Heart left ventricle (tissue), 16 donors: ENCODE measurements at places on chromosomes 13 and 19. TPM values are rescaled to one million over a fixed set of nuclear protein-coding genes. Genes with fewer than 3 reads are reported as not detected.

SIGLEC9 gene
- 2.0 TPM for polyA plus RNA-seq

DNA sequence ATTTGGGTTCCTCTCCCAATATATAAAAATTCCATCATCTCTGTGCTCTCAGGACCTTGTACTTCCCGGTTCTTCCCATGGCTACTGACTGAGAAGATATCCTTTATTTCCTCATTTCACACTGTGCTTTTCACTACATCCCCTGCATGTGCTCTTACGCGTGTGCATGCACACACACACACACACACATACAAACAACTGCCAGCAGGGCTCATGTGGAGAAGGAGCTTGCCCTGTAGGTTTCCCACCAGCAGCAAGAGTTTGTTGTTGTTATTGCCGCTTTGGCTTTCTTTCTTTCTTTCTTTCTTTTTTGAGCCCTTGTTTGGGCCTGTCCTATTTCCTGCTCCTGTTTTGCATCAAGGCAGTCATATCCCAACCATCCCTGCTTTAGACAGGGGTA lies 43.6 kb downstream of the TEX26 start:
- no peak for DNase-seq

GRCh38 chr19:17107546-17108452 lies 32.2 kb downstream of the MYO9B start:
- peak; percentile 89 for DNase-seq

PDE4C gene
- 4.6 TPM for polyA plus RNA-seq

DNA sequence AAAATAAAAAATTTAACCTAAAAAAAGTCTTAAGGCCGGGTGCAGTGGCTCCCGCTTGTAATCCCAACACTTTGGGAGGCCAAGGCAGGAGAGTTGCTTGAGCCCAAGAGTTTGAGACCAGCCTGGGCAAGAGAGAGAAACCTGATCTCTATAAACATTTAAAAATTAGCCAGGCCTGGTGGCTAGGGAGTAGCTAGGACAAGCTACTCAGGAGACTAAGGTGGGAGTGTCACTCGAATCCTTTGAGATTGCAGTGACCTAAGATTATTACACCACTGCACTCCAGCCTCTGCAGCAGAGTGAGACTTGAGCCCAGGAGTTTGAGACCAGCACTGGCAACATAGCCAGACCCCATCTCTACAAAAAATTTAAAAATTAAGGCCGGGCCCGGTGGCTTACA lies 1.1 kb downstream of the CCDC97 start:
- DNase-seq: no peak

CLEC4M gene
- polyA plus RNA-seq: not detected

EBI3 gene
- 0.88 TPM for polyA plus RNA-seq

DNA sequence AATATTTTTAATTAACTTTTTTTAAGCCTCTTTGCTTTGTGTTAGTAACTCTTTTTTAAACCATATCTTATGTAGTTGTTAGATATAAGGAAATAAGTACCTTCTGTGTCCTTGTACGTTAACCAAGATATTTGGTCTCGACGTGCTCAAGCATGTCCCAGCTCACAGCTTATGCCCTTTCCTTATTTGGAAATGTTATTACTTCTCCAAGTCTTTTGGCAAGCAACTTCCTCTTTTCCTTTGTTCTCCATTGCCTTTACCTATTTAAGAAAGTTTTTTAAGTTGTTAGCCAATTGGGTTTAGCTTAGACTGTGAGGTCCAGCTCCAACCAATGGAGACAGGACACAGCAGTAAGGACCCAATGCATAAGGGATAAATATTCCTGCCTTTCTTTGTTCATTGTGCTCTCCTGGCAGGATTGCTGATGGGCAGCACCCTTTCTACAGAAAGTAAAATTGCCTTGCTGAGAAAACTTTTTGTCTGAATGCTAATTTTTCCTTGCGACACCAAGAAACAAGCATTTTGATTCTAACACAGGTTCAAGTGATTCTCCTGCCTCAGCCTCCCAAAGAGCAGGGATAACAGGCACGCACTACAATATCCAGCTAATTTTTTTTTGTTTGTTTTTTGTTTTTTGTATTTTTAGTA lies 5.2 kb downstream of the DKKL1 start:
- DNase-seq: no peak

DNA sequence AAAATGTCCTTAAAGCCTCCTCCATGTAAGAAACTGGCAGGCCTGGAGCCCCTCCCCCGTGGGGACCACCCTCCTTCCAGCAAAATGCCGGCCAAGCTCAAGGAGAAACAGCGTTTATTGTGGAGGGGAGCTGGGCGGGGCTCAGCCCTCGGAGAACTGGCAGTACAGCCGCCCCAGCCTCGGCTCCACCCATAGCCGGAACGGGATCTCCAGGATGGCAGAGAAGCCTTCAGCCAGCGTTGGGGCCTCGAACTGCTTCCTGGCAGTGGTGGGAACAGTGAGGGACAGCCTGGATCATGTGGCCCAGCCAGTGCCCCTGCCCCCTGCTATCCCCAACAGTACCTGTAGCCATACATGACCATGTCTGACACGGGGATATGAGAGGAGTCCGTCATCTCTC lies 6.3 kb downstream of the PNKP start:
- no peak for DNase-seq

DNA sequence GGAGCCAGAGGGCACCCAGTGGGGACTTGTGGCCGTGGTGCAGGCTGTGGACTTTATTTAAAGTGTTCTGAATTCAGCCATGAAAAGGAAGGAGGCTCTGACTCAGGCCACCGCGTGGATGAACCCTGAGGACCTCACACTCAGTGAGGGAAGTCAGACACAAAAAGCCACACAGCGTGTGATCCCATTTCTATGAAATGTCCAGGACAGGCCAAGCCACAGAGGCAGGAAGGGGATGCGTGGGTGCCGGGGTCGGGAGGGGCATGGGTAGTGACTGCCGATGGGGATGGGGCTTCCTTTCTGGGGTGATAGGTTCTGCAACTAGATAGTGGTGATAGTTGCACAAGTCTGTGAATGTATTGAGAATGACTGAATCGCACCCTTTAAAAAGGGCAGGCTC lies 8.7 kb upstream of the ZBTB7A start:
- no peak for DNase-seq

DNA sequence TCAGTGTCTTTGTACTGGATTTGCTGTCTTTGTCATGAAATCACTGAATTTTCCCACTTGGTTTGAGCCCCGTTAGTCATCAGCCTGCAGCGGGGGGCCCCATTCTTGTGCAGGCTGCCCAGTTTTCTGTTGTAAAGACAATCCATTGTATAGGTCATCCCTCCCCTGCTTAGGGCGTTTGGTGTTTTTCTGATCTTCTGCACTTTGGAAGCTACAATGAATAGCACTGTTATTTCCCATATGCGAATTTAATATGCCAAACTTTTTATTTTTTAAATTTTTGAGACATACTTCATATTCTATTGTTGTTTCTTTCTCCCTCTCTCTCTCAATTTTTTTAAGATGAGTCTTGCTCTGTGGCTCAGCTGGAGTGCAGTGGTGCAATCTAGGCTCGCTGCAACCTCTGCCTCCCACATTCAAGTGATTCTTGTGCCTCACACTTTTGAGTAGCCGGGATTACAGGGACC lies 9.0 kb downstream of the SLC27A1 start:
- no peak for DNase-seq

GRCh38 chr13:34290661-34291060 lies 472.7 kb downstream of the RFC3 start:
- no peak for DNase-seq

- no peak for DNase-seq
Measured at GRCh38 chr19:30810726-30811125, 438.5 kb downstream of the ZNF536 start.

GRCh38 chr19:43524922-43525835 lies 1.8 kb downstream of the ETHE1 start:
- DNase-seq: peak; percentile 55

POSTN gene
- 24.2 TPM for polyA plus RNA-seq

IGSF23 gene
- polyA plus RNA-seq: 0.83 TPM

HSH2D gene
- 0.12 TPM for polyA plus RNA-seq

DNA sequence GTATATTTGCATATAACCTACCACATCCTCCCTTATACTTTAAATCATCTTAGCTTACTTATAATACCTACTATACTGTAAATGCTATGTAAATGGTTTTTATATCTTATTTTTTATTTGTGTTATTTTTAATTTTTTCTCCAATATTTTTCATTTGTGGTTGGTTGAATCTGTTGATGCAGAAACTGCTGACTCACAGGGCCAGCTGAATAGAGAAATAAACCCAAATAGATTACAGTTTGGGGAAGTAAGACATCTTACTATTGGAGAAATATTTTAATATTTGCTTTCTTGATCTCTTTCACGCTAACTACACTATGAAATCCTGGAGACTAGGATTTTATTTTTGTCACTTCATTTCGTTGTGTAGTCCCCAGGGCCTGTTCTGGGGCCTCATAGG lies 7.1 kb downstream of the SMAD9 start:
- no peak for DNase-seq
